ENCODE measurements at places on chromosomes 16 and 17.

DNA sequence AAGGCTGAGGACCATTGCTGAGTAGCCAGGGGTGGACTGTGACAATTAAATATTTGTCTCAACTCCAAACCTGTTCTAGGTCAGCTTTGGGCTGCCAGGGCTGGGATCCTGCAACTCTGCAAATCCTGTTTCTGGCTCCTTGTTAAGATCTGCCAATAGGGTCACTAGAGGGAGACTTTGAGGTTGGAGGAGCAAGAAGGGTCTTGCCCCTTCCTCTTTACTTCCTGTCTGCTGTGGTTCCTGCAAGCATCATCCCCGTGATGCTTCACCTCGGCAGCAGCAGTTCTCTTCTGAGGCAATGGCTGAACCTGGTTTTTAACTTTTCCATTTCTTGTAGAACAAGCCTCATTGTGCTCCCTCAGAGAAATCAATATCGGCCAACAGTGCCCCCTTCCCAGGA is 124.6 kb downstream of the IRX5 start:
- no peak for DNase-seq

DNA sequence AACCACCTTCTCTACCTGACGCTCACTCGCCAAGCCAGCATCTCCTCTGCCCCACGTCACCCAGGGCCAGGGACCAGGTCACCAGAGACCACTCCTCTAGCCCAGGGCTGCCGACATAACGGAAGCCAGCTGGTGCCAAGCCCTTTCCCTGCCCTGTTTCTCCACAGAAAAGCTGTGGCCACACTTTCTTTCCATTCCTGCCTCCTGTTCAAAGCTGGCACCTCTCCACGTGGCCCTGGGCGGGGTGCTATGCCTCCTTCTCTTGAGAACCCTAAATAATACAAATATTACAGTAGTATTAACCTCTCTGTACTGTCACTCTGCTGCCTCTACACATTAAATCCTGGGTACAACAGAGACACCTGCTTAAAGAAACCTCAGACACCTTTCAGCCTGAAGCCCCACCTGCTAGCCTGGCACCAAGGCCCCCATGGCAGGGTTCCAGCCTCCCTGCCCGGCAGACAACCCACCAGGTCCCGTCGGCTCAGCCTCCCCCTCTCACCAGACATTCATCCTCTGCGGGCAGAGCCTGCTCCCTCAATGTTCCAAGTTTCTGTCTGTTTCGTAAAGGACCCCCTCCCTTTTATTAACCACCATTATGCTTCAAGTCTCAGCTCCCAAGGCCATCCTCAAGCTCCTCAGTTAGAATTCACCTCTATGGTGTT is 62.3 kb downstream of the TIMM22 start:
- no peak for DNase-seq

DNA sequence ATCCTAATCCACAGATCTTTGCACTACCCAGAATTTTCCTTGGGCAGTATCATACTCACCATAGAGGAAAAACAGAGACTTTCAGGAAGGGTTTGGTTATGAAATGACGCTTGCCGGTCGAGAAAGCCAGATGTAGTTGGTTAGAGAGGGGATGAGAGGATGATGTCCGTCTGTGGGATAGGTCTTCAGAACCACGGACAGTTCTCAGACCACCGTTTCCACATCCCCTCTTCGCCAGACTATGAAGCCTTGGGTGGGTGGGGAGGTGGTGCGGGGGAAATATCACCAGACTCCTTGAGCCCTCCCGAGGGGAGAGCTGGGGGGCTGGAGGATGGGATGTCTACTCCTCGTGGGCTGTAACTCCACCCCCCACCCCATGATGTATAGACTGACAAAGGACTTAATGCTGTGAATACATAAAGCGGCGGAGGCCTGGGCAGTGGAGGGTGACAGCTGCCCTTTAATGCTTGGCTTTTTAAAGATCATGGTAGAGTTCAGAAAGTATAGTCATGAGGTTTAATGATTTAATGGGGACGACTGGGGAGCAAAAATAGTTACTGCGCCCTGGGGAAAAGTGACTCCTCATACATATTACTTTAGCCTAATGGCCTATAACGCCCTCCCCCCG is 96.6 kb downstream of the MRM1 start:
- no peak for DNase-seq

GRCh38 chr16:57036945-57037344 is 47.6 kb downstream of the NLRC5 start:
- DNase-seq = no peak
